ENCODE measurements at places on chromosomes 6 and 20.

DNA sequence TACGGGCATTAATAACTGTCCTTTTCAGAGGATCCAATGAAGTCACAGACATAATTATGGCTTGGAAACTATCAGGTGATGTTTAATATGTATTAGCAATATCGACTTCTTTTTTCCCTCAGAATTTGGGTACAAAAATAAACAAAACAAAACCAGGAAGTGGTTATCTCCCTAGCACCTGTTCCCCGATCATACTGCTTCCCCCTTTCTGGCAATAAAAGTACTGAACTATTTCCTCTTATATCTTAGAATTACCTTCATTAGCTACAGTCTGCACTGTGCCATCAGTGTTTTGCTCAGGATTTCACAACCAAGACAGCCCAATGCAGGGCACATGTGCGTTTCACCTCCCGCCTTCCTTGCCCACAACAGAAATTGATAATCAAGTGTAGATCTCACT is 216.9 kb upstream of the BTBD3 start:
- no peak for DNase-seq

GRCh38 chr6:25122001-25122400 is 157.2 kb upstream of the CARMIL1 start:
- DNase-seq = no peak

GRCh38 chr20:8145246-8146168 is 13.4 kb downstream of the PLCB1 start:
- no peak for DNase-seq

- no peak for DNase-seq
Observed at GRCh38 chr20:57128044-57128757, 138.2 kb downstream of the BMP7 start.

DNA sequence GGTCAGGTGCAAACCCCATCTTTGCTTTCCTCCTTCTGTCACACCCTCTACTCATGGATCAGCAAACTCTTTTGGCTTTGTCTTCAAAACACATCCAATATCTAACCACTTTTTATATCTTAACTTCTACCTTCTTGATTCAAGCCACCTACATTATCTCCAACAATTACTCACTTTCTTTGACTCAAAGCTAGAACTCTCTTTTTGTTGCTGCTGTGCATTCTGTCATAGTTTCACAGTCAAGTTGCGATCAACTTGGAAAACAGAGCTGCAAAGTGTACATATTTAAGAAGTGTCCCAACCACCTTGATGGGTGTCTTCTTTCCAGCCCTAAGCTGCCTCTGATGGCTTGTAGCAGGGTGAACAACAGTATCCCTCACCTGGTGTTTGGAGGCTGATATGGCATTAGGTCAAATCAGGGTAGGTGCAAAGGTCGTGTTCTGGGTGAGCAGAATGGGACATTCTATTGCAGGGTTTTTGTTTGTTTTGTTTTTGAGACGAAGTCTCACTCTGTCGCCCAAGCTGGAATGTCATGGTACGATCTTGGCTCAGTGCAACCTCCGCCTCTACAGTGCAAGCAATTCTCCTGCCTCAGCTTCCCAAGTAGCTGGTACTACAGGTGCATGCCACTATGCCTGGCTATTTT is 43.4 kb upstream of the RALGAPA2 start:
- no peak for DNase-seq

- DNase-seq = no peak
Observed at GRCh38 chr6:82362878-82363427, 664 bp upstream of the TPBG start.

DNA sequence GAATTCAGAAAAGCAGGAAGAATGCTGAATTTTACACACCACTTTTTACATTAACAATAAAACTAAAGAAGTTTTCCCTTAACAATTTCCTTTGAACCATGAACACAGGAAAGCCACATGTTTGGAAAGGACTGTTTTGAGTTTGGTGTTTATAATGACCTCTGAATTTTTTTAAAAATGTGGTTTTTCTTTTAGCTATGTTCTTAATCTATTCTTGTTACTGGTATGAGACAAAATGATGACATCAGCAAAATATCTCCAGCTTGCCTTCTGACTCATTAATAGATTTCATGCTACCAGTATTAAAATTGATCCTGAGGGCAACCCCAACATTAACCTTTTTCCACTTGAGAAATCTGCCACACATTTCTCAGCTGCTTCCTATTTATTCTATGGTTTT is 217.5 kb upstream of the THEMIS start:
- no peak for DNase-seq
